ENCODE measurements at places on chromosomes 3 and 15.

GRCh38 chr3:54121414-54122323, 683 bp upstream of the CACNA2D3 start:
- DNase-seq = no peak

DNA sequence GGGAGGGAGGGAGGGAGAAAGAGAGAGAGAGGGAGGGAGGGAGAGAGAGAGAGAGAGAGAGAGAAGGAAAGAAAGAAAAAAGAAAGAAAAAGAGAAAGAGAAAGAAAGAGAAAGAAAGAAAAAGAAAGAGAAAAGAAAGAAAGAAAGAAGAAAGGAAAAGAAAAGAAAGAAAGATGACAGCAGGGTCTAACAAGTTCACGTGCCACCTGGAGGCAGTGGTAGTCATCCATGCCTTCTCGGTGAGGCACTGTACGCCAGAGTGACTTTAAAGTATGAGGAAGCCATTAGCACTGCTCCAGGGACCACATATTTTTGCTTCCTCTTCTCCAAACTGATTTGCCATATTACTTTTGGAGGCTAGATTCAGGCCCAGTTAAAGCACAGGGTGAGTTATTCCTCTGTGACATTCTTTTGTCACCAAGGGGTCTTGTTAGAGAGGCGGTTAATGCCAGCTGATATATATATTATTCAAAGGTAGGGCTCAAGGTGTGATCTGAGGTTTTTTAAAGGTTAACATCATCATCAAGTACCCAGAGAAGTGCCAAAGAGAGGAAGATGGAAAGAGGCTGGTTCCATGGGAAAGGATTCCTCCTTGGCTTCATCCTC, at the start of gene HTR3D:
HTR3D (plus strand) TSS at position 556 of the 606 bp plus-strand sequence; CDS start at position 556, 0 bp downstream.
- no peak for DNase-seq

- no peak for DNase-seq
Observed at GRCh38 chr3:42546691-42547213, 35.0 kb downstream of the SEC22C start.

GRCh38 chr15:52728899-52729298, 49.7 kb upstream of the ATOSA start:
- no peak for DNase-seq

- DNase-seq = no peak
Observed at GRCh38 chr3:112097378-112097777, 11.2 kb downstream of the C3orf52 start.

GRCh38 chr15:92100751-92101150, 247.2 kb downstream of the SLCO3A1 start:
- no peak for DNase-seq

GRCh38 chr3:147471741-147472140, 62.6 kb downstream of the ZIC1 start:
- no peak for DNase-seq

DNA sequence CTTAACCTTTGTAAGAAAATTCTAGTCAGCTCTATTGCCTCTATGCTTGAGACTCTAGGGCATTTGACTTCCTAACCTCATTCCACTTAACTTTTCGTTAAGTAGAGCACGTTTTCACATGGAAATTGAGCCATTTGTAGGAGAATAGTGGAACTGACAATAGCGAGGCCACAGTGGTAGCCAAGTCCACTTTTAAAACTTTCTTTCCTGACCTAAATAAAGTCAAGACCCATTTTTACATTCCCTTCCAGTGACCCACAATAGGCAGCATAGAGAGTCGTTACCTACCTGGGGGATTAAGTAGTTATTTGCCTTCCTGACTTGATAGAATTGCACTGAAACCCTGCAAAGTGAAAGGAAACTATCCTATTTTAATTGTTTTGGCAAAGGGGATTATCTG, 386.0 kb upstream of the NECTIN3 start:
- no peak for DNase-seq

GRCh38 chr3:50652709-50653108, 22.0 kb upstream of the DOCK3 start:
- peak; percentile 15 for DNase-seq

DNA sequence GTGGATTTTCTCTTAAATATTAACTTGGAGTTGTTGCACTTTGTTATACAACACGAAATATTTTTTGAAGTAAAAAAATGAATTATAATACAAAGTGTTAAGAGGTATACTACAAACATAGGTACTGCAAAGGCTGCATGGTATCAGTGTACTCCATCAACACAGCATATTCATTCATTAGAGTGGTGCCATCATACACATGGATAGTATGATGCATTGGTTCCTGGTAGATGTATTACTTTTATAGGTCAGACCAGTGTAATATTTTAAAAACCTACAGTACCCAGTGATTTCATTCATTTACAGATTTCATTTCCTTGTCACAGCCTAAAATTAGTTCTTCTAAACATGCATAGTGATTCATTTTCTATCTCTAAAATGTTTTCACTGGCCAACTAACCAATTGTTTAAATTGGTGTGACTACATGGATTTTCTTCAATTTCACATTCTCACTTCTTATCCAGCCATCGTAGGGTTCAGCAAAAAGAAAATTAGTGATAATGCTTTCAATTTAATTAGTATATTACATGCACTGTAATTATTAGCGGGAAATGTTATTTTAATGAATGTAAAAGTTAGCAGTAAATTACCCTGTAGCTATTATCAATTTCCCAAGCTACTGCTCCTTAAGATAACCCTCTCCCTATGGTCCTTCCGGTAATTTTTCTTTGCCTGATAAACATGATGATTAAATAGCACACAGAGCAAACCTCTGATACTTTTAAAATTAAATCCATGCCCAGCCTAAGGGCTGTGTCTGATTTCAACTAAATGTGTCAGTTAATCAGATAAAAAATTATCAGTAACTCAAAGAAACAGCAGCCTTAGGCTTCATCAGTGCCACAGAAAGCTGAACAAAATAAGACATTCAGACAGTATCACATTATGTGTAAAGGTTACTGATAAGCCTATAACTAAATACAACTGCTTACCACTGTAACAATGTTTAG, 68.4 kb downstream of the DPH6 start:
- no peak for DNase-seq

GRCh38 chr15:67806536-67806935, 18.8 kb upstream of the SKOR1 start:
- no peak for DNase-seq

- DNase-seq = no peak
Observed at GRCh38 chr15:67142767-67143100, 77.3 kb downstream of the SMAD3 start.

- DNase-seq = no peak
Observed at GRCh38 chr3:107910713-107911259, 180.0 kb downstream of the CD47 start.

DNA sequence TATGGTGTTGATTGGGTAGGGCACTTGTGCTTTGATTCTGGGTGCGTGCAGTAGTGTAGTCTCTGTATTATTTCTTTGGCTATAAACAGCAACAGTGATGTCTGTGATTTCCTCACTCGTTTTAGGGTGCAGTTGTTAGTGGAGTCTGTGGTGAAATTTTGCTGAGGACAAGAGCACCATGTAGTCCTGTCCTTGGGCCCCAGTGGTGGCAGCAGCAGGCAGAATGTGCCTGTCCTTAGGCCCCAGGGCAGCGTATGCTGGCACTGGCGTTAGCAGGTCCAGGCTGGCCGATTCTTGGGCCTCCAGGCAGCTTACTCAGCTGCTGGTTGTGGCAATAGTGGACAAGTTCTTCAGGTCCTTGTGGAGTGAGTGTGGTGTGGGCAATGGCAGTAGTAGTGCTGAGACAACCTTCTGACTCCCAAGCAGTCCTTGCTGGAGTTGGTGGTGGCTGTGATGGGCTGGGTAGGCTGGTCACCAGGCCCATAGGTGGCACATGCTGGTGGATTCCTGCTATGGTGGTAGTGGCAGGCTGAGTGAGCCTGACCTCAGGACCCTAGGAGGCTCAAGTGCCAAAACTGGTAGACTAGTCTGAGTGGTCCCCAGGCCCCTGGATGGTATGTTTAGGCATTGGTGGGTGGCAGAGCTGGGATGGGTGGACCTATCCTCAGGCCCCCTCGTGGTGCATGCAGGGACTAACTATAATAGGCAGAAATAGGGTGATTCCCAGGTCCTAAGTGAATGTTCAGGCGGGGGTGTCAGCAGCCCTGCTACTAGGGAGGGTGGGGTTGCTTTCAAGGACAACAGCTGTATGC, 56.3 kb downstream of the TNFAIP8L3 start:
- no peak for DNase-seq

GRCh38 chr15:85367741-85368140, 12.7 kb upstream of the AKAP13 start:
- DNase-seq = no peak

GRCh38 chr3:81005992-81006391, 755.5 kb downstream of the GBE1 start:
- no peak for DNase-seq

- no peak for DNase-seq
Observed at GRCh38 chr15:99068186-99068585, 36.7 kb upstream of the SYNM start.

GRCh38 chr15:81569286-81570080, 195.5 kb upstream of the TMC3 start:
- no peak for DNase-seq

GRCh38 chr3:139564294-139564861, 24.8 kb upstream of the RBP1 start:
- DNase-seq = no peak

DNA sequence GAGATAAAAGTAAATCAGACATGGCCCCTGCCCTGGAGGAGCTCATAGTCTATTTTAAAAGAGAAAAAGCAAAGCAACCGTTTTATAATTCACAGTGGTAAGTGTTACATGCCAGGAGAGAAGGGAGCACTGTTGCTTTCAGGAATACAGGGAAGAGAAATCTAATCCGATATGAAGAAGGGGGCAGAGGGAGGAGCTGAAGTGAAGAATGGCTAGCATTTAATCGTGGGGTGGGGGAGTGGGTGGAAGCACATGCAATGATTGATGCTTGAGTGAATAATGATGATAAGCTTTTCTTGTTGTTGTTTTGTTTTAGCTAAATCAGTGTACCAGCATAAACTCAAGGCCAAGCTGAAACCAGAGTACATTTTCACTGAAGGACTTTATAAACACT, 629.5 kb downstream of the MAGI1 start:
- no peak for DNase-seq

GRCh38 chr3:49158103-49158709, 7.9 kb downstream of the CCDC71 start:
- no peak for DNase-seq

DNA sequence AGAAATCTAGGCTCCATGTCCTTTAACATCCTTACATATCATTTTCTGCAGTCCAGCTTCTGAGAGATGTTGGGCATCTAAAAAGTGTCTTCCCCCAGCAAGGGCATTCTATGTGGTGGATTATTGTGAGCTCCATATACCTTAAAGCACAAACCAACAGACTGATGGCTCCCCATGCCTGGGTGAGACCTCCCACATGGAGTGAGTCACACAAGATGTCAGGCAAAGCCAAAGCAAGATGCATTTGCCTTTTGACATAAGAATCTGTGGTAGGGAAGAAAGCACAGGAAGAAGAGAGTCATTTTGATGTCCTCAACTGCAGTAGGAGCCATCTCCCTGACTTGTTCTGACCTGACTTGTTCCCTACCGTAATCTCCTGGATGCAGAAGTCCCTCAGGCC, 238.7 kb upstream of the EIF1B start:
- no peak for DNase-seq

DNA sequence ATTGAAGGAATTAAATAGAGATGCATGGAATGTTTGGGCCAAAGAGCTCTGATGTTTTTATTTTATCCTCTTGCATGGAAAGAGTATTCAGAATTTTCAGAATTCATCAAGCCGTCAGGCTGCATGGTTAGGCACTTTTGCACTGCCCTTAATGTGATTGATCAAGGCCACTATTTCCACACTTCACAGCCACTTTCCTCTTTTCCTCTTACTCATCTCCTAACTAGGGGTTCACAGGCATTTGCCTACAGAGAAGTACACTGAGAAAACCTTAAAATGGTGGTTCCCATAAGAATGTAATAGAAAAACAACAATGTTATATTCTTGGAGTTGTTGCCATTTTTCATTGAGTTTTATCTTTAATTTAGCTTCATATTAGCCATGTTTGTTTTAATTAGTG, 10.9 kb downstream of the SLC35A5 start:
- DNase-seq = no peak

DNA sequence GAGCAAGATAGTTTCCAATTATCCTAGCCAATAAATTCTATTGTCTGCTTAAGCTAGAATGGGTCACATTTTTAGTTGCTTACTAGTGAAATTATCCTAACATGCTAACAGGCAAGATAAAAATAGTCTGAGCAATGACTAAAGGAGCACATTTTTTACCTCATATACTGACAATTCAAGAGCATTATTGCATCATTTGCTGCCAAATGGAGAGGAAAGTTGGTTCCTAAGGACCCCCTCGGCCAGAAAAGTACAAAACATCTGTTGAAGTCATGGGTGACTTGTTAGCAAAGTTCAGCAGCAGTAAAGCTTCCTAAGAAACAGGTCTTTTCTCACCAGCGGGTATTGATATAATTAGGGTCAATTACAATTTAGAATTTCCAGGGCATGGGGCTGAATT, 1001.0 kb downstream of the FHIT start:
- DNase-seq = no peak

- no peak for DNase-seq
Observed at GRCh38 chr3:2853651-2854050, 256.5 kb downstream of the IL5RA start.

Measured in C1 segment of cervical spinal cord (tissue), 14 donors.